ENCODE measurements at places on chromosomes 2 and 18. TPM values are rescaled to one million over a fixed set of nuclear protein-coding genes. Genes with fewer than 3 reads are reported as not detected.

PHLPP1 gene
- total RNA-seq, result 7.1 TPM

DNA sequence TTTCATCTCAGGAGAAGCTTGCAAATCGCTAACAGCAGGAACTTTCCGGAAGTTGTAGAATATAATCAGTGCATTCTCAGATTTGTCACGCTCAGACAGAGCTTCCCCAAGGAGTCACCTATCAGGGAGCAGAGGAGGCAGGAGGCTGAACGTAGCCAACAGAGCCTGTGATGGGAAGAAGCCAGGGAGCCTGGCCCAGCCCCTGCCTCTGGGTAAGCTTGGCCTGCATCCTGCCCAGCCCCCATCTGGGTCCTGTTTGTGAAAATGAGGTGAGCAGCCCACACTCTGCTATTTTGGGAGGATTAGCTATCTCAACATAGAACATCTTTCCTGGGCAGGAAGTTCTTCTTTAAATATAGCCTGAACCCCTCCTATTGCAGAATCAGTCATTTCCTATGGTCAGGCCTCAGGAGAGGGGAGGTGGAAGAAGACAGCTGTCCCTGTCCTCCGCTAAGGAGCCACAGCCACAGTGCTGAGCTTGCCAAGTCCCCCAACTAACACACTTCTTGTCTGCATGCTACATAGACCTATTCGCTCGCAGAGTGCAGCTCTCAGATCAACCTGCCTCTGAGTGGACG lies 19.2 kb upstream of the PKDCC start:
- no peak for DNase-seq

SNORC gene
- total RNA-seq, result 0.26 TPM

RNU2-63P gene
- total RNA-seq, result 66.2 TPM

GRCh38 chr2:119792907-119793312 lies 33.2 kb downstream of the PTPN4 start:
- DNase-seq, result no peak

DNA sequence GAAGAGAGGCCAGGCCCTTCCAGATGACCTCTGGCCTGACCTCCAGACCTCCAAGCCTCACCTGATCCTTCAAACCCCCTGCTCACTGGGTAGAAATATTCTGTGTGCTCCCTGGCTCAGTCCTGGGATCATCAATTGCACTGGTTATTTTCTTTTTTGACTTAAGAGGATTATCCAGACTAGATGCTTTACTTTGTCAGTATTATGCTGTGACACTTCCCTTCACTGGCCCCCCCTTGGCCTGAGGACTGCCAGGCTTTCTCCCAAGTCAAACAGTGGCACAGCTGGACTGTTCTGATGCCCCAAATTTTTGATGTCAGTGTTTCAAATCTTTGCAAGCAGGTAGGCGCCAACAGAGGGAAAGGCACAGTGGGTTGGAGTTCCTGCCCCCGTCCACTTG lies 156.3 kb upstream of the SKOR2 start:
- DNase-seq, result no peak

- DNase-seq, result no peak
Measured at GRCh38 chr18:3085612-3086011, 72.7 kb upstream of the LPIN2 start.

DNA sequence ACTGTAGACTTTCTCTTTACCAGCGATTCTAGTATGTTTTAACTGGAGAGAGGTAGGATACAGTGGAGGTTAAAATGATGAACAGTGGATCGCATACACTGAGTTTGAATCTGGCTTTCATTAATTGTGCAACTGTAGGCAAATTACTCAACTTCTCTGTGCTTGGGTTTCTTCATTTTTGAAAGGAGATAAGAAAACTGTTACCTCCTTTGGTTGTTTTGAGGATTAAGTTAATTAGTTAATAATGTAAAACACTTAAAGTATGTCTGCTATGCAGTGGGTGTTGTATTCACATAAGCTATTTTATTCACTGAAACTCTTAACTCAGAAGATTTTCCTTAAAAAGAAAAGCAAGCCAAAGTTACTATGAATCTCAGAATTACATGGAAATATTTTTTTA lies 111.8 kb upstream of the CYP20A1 start:
- no peak for DNase-seq

POTEI gene
- total RNA-seq, result 0.07 TPM

- no peak for DNase-seq
Measured at GRCh38 chr2:2524348-2524941, 193.4 kb upstream of the MYT1L start.

DNA sequence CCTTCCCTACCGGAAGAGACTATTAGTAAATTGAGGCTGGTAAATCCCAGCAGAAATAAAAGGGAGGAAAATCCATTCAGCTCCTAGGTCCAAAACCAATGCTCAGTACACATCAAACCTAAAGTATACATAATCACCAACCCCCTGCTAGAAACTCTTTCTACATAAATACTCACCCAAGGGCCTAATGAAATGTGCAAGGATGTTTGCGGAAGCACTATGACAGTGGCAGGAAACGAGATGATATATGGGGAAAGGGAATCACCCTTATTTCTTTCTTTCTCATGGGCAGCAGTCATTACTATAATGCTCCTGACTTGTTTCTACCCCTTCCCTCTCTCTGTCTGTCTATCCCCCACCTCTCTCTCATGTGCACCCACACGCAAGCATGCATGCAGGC lies 1.3 kb upstream of the SCTR start:
- no peak for DNase-seq

TDRD15 gene
- not detected for total RNA-seq

GAL3ST2 gene
- not detected for total RNA-seq

DNA sequence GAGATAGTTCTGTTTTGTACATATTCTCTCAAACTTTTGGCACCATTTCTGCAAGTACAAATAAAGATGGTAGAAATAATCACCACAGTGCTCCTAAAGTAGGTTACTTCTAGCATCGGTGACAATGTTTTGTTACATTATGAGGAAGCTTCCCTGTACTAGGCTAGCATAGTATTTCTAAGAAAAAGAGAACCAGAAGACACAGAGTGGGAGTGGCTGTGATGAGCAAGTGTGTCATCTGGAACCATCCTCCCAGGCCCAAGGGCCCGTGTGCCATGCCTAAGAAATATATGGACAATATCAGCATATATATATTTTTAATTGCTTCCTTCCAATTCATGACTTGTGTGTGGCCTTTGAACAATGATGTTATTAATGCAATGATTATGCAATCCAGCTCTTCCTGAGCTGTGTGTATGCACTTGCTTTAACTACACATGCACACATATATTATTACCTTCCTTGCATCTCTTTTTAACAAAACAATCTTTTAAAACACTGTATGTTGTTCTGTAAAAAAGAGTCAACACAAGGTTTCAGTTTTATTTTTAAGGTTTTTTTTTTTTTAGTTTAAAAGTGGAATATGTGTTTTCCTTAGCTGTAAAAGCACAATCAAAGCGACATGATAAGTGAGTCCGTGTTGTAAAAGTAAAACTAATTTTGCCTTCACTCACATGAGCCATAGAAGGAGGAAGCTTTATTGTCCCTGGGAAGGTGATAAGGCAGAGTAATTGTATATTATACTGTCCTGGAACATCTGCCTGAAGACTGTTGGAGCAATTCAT lies 303.9 kb downstream of the ZNF407 start:
- no peak for DNase-seq

DNA sequence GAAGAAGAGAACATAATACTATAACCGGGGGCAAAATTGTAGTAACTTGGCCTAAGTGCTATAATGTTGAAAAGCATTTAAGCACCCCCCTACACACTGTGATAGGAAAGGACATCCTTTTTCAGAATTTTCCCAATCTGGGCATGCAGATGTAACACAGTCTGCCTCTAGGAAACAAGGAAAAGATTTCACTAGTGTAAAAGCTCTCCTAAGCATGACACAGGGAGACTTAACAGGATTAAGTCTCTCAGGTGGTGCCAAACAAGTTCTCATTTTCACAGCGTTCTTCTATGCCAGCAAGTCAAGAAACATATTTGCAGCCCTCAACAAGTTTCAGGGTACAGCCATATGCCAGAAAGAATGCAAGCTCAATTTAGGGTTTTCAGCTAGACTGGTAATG lies 53.0 kb downstream of the NCKAP5 start:
- DNase-seq, result no peak

- DNase-seq, result no peak
Measured at GRCh38 chr2:225113371-225114015, 71.2 kb upstream of the DOCK10 start.

GRCh38 chr2:176158186-176158591 lies 1.1 kb downstream of the HOXD3 start:
- DNase-seq, result no peak

- no peak for DNase-seq
Measured at GRCh38 chr2:68468801-68469200, 1.4 kb downstream of the APLF start.

ADGRF3 gene
- total RNA-seq, result 0.04 TPM

GRCh38 chr2:30639836-30640235 lies 167.4 kb downstream of the CAPN13 start:
- no peak for DNase-seq

LYPD6 gene
- 1.8 TPM for total RNA-seq

DNA sequence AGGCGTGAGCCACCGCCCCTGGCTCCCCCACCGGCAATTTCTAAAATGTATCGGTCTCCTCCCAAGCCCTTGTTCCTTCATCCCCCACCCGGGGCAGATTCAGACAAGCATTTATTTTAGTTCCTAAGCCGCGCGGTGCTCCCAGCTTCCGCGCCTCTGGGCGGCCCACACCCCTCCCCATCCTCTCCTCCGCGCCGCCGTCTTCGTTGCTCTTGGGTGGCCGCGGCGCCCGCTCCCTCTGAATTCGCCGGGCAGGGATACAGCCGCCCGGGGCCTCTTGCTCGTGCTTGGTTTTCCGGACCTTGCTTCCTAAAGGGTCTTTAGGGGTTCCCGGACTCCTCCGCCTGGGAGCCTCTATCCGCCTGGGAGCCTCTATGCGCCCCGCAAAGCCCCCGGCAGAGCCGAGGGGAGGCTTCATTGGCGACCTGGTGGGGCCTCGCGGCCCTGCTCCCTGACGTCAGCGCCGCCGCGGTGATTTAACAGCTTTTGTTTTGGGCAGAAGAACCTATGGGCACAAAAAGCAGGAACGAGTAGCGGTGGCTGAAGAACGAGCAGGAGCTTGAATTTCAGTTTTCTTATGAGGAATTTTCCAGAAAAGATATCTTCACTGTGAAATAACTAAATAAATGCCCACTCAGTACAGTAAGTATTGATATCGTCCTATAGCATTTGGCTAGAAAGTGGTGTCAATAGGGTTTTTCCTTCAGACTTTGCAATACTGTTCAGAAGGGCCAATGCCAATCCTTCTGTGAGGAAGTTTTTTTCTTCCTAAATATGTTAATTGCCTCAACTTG lies 37.3 kb downstream of the PRKRA start:
- peak; percentile 22 for DNase-seq

- DNase-seq, result no peak
Measured at GRCh38 chr2:16747257-16747656, 81.6 kb upstream of the CYRIA start.

MTX2 gene
- 34.5 TPM for total RNA-seq

HAAO gene
- total RNA-seq, result 0.18 TPM

DNA sequence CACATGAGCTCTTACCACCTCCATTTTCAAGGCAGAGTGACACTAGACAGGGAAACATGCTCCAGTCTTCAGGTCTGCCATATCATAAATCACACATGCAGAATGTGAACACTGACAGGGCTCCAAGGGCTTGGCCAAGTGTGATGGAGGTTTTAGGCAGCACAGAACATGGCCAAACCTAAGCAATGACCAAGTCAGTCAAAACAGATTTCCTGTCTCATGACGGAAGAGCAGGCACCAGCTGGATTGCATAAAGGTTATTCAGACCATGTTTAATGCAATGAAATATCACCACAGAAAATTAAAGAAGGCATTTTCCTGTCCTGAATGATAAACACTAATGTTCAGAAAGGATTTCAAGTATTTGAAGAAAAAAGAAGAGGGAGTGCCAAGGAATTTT lies 72.5 kb downstream of the SUMO1 start:
- no peak for DNase-seq

NCKAP5 gene
- 0.39 TPM for total RNA-seq

- DNase-seq, result no peak
Measured at GRCh38 chr2:56473524-56473923, 289.7 kb downstream of the CCDC85A start.

DNA sequence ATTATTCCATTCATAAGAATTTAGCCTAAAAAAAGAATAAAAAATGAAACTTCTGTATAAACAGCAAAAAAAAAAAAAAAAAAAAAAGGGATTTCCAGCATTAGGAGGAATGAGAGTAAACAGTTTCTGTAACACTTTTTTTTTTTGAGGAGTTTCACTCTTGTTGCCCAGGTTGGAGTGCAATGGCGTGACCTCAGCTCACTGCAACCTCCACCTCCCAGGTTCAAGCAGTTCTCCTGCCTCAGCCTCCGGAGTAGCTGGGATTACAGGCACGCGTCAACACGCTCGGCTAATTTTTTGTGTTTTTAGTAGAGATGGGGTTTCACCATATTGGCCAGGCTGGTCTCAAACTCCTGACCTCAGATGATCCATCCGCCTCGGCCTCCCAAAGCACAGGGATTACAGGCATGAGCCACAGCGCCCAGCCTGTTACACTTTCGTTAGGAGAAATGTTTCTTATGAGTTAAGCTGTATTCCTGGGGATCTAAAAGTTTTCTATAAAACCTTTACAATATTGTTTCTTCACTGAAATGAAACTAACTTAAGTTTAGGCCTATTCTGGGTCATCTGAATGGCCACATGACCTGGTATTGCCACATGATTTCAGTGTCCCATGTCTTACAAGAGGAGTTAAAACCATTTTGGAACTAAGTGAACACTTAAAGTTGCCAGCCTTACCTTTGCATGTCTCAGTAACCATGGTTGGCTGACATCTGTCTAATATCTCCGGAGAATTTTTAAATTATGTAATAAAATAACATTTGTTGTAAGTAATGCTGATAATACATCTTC lies 17.5 kb downstream of the SMAD2 start:
- no peak for DNase-seq

DNA sequence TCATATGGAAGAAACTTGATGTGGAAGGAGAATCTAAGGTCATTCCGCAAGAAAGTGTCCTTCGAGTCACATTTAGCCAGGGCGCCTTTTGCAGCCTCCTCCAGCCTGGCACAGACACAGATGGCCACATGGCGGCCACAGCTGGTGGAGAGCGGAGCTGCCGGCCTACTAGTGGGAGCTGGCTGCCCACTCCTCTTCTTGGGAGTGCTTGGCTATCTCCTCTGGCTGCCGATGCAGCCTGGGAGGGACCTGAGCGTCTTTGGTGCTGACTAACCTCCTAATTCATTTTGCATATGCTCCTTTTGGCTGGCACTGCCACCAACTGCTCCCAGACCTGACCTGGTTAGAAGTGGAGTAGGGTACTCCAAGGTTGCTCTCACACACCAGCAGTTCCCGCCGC lies 199.3 kb upstream of the MYT1L start:
- DNase-seq, result no peak

GRCh38 chr18:7084080-7085065 lies 33.2 kb downstream of the LAMA1 start:
- no peak for DNase-seq

DNA sequence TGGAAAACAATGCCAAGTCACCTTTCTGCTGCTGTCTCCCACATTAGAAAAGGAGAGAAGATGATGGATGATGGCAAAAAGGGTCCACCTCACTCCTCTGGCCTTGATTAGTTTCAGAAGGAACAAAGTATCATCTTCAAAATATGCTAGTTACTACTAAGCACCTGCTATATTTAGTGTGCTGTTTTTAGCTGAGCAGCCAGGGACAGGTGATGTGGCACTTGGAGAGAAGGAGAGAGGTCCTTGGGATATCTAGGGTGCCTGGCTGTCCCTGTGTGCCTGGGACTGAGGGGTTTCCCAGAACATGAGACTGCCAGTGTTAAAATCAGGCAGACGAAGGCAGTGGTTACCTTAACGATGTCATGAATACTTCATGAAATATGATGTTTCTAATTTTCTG lies 235.5 kb upstream of the NT5C1B start:
- no peak for DNase-seq

- DNase-seq, result no peak
Measured at GRCh38 chr2:19812166-19812565, 89.6 kb downstream of the TTC32 start.
